Spinal cord (tissue), 10 donors: ENCODE measurements at places on chromosomes 7 and 10. TPM values are rescaled to one million over a fixed set of nuclear protein-coding genes. Genes with fewer than 3 reads are reported as not detected.

GRCh38 chr7:269721-270120, 20.2 kb upstream of the FOXL3 start:
- DNase-seq, result no peak

GRCh38 chr10:29993319-29993915, 66.0 kb downstream of the JCAD start:
- no peak for DNase-seq

DNA sequence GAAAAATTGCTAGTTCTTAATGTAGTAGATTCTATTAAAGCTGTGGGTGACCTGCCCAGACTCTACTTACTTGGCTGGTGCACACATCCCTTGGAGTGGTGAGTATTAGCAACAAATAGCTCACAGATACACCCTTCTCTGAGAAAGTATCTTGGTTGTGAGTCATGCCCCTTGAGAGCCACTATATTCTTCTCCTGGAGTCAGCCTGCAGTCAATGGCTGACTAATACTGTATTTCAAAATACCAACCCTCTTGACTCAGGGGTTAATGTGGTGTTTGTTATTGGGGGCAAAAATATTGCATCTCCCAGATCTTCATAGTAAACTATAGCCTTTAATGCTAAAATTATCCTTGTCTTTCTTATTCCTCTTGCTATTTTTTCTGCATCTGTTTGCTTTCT, 354.9 kb downstream of the BMPER start:
- no peak for DNase-seq

- no peak for DNase-seq
These were observed 39.2 kb downstream of the CAMK2B start for GRCh38 chr7:44286182-44286617.

The AOAH gene
- polyA plus RNA-seq, result 5.3 TPM

The DGKB gene
- 15.1 TPM for polyA plus RNA-seq

The KCNIP2 gene
- polyA plus RNA-seq, result 51.9 TPM

The MCMBP gene
- polyA plus RNA-seq, result 31.1 TPM

GRCh38 chr10:52951824-52952223, 179.2 kb upstream of the MBL2 start:
- DNase-seq, result no peak

The MGAM2 gene
- polyA plus RNA-seq, result 0.24 TPM

- DNase-seq, result no peak
These were observed 295.1 kb downstream of the RPS24 start for GRCh38 chr10:78328592-78329404.

- peak; percentile 58 for DNase-seq
These were observed 106.2 kb upstream of the CELF2 start for GRCh38 chr10:10911471-10911921.

DNA sequence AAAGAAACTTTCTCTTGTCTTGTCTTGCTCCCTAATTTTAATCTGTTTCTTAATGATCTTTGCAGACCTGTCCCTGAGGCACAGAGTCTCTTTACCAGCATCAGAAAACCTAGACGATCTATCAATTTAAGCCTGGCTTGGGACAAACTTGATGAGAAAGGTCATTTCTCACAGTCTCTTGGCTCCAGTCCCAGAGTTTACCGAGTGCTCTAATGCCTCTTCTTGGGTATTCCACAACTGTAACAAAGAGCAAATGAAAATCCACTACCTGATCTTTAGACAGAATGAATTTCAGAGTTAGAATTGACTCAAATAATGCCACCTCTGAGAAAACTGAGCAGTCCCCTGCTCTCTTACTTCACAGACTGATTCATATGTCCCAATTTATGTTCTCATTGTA, 106.4 kb upstream of the DNAJB12 start:
- peak; percentile 68 for DNase-seq

DNA sequence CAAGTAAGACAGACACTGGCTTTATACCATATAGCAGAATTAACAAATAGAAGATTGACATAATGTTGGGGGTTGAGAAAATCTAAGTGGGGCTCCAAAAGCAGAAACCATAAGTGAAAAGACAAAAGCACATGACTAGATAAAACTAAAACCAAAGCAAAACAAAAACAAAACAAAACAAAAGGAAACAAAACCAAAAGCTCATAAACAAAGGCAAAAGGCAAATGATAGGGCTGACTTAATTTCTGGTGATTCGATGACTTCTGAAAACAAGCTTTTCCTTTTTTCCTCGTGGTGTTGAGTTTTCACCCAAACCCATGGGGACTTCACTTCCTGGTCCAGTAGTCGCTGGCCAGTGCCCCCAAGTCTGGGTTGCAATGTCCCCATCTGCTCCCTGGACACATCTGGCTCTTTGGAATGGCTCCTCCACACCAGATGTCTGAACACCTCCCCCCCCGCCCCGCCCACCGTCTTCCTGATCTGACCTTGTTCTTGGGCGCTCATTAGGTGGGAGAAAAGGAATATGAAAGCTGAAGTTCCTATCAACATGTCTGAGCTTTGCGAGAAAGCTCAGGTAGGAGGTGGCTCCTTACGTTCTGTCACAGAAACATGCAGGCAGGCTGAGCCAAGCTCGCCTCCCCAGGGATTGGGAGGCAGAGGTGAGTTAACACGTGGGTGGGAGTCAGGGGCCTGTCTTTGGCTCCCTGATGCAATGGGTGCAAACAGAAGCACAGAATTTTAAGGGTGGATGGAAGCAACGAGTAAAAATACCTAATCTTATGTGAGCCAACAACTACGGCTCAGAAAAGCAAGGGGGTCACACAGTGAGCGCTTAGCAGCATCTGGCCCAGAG, 121.0 kb downstream of the NEURL1 start:
- DNase-seq, result no peak

DNA sequence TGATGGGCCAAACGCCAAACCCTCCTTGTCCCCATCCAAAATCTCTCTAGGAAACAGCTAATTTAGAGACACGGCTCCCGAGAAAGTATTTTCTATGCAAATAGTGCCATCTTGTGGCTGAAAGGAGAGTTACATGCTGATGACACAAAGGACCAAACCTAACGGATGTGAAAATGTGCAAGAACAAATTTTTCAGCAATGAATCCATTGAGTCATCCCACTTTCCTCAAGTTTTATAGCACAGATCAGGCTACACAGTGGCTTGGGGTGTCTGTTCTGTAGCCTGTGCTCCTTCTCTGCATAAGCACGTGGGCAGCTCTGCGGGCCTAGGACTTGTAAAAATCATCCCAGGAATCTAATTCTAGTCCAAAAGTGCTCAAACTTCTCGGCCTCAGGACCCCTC, 154.8 kb upstream of the PRR15 start:
- DNase-seq, result peak; percentile 79

DNA sequence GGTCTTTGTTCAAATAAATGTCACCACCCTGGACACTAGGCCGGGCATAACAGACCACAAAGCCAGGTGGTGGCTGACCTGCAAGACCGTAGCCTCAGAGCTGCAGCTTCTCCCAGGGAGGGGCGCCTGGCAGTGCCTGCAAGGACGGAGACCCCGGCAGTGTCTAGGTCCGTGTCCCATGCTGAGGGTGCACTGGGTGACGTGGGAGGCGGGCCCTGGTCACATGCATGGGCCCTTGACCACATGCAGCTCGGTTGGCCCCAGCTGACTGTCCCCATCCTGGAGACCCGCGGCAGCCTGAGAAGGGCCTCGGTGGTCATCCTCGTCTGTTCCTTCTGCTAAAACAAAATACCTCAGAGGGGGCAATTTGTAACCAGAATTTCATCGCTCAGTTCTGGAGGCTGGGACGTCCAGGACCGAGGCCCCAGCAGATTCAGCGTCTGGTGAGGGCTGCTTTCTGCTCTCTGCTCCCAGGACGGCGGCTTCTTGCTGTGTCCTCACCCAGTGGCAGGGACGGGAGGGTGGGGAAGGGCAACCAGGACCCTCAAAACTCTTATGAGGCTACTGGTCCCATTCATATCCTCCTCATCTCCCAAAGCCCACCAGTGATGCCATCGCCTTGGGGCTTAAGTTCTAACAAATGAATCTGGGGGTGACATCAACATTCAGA, 36.8 kb downstream of the PWWP2B start:
- DNase-seq, result no peak

The PRKCQ gene
- 10.1 TPM for polyA plus RNA-seq

GRCh38 chr7:128873234-128873633, 10.6 kb downstream of the ATP6V1F start:
- no peak for DNase-seq

DNA sequence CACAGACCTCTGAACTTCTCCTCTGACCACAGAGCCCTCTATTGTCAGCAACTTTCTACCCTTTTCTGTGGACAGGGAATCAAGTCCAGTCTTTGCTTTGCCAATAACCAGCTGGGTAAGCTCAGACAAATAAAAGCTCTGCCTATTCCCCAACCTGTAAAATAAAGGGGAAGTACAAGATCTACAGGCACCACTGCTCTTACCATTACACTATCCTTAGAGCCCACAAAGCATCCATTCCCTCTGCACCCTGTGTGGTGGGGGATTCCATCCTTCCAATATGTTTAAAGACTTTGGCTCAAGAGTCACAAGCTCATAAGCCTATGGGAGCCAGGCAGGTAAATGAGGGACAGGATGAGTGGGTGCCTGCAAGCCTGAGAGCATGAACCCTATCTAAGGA, 88.2 kb downstream of the PARD3 start:
- DNase-seq, result no peak

- DNase-seq, result no peak
These were observed 7.6 kb downstream of the ASB15 start for GRCh38 chr7:123608991-123609882.

- no peak for DNase-seq
These were observed 234.9 kb downstream of the ADARB2 start for GRCh38 chr10:1502451-1502850.

DNA sequence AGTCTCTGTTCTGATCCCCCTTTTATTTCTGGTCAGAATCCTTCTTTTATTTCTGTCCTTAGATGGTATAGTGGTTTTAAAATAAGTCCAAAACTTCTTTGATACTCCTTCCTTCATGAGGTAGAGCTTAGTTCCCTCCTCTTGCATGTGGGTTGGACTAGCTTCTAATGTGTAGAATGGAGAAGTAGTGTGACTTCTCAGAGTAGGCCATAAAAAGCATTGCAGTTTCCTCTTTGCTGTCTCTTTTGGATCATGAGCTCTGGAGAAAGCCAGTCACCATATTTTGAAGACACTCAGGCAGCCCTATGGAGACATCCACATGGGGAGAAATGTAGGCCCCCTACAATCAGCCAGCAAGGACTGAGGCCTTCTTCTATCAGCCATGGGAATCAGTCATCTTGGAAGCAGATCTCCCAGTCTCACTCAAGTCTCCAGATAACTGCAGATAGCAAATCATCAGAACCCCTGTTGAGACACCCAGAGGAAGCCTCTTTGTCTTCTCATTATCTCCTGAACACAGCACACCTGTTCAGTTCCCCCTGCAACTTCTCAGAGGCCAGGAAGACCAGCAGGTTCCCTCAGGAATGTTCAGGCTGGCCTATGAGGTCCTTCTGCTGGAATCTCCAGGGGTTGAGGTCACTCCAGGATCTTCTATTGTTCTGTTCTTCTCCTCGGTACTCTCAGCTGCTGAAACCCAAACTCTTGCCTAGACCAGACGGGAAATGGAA, 511.9 kb upstream of the ZMIZ1 start:
- DNase-seq, result no peak

DNA sequence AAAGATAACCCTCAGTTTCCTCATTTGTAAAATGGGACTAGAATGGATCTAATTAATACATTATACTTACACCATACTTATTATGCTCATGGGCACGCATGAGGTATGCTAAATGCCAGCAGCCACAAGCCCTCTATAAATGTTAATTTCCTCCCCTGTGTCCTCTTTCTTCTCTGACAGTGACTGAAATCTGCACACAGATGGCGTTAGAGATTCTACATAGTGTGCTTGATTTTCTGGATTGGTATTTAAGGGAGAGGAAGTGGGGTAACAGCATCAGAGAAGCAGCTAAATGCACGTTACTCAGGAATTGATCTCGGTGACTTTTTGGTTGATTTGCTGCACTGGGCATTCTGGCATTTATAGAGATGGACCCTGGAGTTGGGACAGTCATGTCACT, 568.5 kb downstream of the CALN1 start:
- DNase-seq, result no peak

GRCh38 chr10:6416892-6417512, 163.1 kb downstream of the PRKCQ start:
- DNase-seq, result peak; percentile 64

GRCh38 chr10:80512031-80512526, 25.6 kb upstream of the SH2D4B start:
- no peak for DNase-seq

The RALA gene
- polyA plus RNA-seq, result 81.7 TPM

GRCh38 chr7:34840176-34840785, 182.3 kb downstream of the NPSR1 start:
- DNase-seq, result no peak

DNA sequence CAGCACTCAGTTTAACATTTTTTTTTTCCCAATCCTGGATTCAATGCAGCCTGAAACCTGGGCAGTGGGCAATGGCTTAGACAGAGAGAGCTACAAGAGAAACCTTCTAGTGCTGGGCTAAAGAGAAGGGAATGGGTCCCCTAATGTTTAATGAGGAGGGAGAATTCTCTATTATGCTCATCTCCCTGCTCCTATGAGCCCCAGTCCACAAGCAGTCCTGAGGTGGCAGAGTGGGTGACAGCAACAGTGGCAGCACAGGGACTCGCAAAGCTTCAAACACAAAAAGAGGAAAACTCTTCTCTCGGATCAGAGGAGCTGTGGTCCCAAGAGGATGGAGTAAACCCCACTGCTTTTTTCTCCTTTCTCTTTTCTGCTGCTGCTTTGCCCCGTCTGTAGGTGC, 36.5 kb downstream of the COBL start:
- no peak for DNase-seq

- DNase-seq, result no peak
These were observed 294.6 kb downstream of the PTEN start for GRCh38 chr10:88157981-88158465.

The LIPJ gene
- 0.30 TPM for polyA plus RNA-seq

- no peak for DNase-seq
These were observed 9.6 kb upstream of the VWC2 start for GRCh38 chr7:49763791-49764190.

DNA sequence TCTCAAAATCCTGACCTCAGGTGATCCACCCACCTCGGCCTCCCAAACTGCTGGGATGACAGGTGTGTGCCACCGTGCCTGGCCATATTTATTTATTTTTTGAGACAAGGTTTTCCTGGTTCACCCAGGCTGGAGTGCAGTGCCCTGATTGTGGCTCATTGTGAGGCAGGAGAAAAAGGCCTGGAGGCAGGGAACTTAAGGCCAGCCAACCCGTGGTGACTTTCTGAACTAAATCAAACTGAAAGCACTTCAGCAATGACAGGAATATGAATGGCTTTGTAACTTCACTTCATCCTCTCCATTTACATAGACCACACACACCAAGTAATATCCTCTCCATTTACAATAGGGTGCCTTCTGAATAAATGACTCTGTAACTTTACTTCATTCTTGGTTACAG, 124.4 kb downstream of the CCDC3 start:
- no peak for DNase-seq

- DNase-seq, result no peak
These were observed 2.2 kb upstream of the VIM start for GRCh38 chr10:17225808-17226207.

- no peak for DNase-seq
These were observed 238.4 kb downstream of the ARHGAP21 start for GRCh38 chr10:24485304-24485703.

DNA sequence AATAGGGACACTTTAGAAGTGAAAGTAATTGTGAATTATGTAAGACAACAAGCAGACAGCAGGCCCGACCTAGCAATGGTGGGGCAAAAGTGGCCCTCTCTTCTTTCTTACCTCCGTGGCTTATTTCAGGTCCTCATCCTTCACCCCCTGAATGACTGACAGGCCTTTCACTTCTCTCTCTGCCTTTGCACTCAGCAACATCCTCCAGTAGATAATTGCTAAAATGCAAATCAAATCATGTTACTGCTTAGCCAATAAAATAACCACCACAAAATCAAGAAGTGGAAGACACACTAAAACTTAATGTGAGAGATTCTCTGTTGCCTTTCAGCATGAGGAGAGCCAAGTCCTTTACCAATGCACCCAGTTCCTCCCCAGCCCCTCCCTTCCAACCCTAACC, 274.6 kb upstream of the ZNF32 start:
- DNase-seq, result no peak

The NEBL gene
- 30.6 TPM for polyA plus RNA-seq
